ENCODE measurements at places on chromosomes 1 and 21.

DNA sequence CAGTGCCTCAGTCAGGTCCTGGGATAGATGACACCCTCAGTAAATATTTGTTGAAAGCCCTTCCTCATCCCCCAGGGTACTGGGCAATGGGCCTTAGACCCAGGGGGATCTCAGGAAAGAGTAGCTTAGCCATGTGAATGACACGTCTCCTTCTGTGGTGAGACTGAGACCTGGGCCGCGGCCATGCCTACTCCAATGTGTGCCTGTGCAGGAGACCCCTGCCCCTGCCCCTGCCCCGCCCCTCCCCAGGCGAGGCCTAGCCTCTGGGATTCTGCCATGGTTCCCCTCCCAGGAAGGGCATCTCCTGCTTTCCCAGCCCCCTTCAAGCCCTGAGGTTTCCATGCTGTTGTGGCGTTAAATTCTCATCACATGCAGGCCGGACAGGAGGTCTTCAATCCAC lies 7.1 kb downstream of the MYOM3 start:
- DNase-seq, result no peak

DNA sequence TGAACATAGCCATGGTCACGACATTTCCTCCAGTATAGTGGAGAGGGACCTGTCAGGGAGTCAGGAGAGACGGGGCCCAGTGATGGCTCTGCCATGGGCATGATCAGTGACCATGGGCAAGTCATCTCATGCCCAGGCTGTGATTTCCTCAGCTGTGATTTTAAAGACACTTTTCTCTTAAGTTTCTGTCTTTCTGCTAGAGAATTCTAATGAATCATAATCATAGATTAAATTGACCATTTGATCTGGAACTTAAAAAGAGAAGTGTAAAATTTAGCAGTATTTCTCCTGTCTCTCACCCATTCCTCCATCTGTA lies 112.7 kb downstream of the USP25 start:
- DNase-seq, result no peak

GRCh38 chr1:14956579-14957195 lies 196.9 kb upstream of the TMEM51 start:
- no peak for DNase-seq

DNA sequence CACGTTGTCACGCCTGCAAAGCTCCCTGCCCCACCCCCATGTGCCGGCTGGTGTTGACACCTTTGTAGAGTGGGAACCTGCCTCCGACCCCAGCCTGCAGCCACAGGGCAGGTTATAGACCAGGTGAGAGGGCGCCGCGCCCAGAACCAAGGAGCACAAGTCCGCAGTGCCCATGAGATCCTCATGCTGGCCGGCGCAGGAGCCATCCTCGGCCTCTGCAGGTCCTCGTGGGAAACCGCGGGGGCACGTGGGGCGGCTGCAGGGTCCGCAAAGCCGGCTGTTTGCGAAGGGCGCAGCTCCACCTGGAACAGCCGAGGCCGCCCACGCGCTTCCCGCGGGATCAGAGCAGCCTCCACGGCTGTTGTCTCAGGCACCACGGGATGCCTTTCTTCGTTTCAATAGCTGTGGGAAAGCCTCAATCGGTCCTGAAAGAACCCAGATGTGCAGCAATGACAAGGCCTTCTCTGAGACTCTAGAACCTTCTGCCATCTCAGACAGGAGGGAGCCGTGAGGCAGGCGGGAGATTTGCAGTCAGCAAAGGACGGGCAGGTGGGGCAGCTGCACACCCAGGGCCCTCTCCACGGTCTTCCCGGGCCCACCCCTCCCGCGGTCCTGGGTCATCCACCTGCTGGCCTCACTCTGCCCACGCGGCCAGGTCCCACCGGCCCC lies 29.9 kb downstream of the POFUT2 start:
- DNase-seq, result no peak

DNA sequence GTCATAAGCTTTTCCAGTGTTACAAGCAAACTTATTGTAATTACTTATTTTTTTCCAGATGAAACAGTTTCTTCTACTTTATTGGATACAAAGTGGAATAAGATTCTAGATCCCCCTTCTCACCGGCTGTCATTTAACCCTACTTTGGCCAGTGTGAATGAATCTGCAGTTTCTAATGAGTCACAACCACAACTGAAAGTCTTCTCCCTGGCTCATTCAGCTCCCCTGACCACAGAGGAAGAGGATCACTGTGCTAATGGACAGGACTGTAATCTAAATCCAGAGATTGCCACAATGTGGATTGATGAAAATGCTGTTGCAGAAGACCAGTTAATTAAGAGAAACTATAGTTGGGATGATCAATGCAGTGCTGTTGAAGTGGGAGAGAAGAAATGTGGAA lies 95.5 kb downstream of the ZFYVE9 start:
- DNase-seq, result no peak

GRCh38 chr1:21781815-21782348 lies 1.1 kb downstream of the USP48 start:
- no peak for DNase-seq

GRCh38 chr1:1033731-1034438 lies 14.0 kb downstream of the AGRN start:
- no peak for DNase-seq

DNA sequence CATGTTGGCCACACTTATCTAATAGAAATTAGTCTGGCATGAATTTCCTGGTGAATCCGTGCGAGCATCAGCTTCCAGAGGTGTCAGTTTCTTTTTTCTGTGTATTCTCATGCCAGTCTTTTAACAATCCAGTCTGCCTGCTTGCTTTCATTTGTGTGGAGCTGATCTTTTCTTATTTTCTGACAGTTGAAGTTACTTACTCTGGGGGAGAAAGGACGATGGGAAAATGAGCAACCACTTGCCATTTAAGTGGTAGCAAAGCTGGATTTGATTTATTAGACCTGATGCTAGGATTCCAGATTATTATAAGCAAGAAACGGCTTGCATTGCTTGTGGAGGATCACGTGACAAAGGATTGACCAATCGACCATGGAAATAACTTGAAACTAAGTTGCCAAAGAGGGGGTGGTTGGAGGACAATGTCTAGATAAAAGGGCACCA lies 24.3 kb upstream of the APP start:
- DNase-seq, result no peak

- DNase-seq, result peak; percentile 86
Observed at GRCh38 chr21:42198929-42199867, 19.7 kb upstream of the ABCG1 start.

- DNase-seq, result no peak
Observed at GRCh38 chr1:237975903-237976302, 85.2 kb upstream of the ZP4 start.

GRCh38 chr1:219330001-219330400 lies 156.3 kb downstream of the LYPLAL1 start:
- no peak for DNase-seq

DNA sequence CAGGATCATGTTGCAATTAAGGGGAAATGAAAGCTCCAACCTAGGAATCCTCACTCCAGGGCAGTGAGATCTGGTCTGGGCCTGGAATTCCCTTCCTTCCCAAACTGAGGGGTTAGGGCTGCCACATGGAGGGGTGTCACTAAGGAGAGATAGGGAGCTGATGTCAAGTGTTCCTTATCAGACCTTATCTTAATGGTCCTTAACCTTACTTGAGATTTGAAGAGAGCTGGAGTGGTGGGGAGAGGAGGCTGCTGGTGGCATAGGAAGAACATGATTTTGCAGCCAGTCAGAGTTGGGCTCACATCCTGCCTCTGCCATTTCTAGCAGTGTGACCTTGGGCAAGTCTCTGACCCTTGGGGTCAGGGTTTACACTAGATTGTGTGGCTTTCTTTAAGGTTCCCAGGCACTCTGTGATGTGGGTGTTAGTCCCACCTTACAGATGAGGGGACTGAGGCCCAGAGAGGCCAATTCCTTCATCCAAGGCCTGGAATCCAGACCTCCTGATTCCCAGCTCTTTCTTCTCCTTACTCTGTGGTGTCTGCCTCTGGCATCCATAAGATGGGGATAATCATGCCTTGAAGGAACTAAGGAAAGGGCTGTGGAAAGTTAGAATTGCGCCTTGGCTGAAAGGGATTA lies 56.3 kb upstream of the SYNC start:
- DNase-seq, result no peak

DNA sequence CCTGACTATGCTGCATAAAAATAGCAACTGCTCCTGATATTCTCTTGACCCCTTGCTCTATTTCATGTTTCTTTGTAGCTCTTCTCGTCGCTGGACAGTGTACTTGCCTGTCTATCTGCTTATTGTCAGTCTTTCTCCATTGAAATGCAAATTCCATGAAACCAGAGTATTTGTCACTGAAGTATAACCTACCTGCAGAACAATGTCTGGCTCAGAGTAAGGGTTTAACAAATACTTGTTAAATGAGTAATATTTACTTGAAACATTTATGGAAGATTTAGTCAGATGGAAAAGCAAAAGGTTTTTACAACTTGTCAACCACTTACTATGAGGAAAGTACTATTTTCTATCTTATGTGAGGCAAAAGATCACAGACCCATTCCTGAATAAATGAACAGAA lies 19.9 kb upstream of the ERICH3 start:
- no peak for DNase-seq

- no peak for DNase-seq
Observed at GRCh38 chr21:31064803-31065202, 26.5 kb upstream of the KRTAP19-8 start.

GRCh38 chr1:30286241-30286987 lies 437.0 kb downstream of the MATN1 start:
- DNase-seq, result no peak

DNA sequence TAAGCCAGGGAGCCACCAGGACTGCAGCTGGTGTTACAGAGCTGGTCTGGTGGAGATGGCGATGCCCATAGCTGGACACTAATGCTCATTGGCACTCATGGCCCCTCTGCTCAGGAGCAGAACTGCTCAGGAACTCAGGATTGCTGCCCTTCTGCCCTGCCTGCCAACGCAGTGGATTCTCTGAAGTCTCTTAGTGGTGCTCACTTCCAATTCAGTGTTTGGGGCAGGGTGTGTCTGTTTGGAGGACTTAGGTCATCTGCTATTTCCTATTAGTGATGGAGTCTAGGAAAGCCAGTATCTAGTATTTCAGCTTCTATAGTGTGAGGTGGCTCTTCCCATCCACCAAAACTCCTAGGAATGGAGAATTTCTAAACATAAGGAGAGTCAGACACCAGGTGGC lies 29.1 kb downstream of the S100A10 start:
- DNase-seq, result no peak

DNA sequence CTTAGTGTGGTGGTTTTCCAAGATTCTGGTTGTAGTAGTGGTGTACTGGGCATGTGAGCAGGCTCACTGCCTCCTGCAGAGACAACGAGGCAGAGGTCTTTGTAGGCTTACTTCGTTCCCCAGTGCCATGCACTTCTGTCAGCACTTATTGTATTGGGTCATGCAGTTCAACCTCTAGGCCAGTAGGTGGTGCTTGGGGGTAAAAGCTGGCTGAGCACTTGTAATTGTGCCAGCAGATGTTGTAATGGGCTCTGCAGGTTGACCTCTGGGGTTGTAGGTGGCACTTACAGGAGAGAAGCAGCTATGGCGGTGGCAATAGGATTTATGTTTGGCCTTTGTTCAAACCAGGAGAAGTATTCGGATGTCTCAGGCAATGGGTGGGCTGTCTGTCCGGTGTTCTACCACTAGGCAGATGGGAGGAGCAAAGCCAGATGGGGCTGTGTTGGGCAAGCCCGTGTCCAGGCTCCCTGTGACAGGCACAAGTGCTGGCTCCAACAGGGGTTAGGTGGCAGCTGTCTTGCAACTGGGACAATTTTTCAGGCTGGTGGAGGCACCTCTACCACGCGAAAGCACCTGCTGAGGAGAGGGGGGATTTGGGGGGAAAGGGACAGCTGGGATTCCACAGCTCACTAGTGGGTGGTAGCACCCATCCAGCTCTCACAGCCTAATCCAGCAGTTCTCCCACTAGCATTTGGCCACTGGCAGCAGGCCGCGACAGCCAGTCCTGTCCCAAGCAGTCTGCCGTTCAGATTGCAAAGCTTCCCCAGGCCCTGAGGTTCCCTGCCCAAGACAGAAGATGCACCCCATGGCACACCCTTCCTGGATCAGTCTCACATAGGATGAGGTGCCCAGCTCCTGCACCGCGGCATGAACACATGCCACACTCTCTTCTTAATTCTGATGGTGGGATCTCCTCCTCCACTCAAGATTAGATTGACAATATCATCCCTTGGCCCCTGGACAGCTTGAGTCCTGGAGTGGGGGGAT lies 274.5 kb downstream of the CTH start:
- DNase-seq, result no peak

Measured in SIG-M5 (cell line).